Uterus (tissue), 4 donors: ENCODE measurements at places on chromosomes 4 and X. TPM values are rescaled to one million over a fixed set of nuclear protein-coding genes. Genes with fewer than 3 reads are reported as not detected.
A peak's percentile ranks its signal among the peaks of the same experiment; 100 is the strongest.

DNA sequence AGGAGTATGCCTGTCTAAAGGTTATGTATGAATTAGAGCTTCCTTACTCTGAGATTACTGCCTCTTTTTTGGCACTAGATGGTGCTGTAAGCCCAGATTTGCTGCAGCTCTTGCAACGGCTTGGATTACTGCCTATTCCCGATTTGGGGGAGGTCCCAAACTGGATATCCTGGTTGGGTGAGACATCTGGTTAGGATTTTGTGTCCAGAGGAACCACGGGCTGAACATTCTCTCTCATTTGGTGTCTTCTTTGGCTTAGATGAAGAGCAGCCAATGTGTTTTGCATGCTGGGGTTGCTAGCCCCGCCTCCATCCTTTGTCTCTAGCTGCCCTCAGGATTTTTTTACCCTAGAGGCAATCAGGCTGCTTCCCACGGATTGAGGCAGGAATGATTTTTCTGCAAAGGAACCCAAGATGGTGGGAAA is 31.9 kb downstream of the F8A1 start:
- peak; percentile 79 for DNase-seq

GRCh38 chr4:77600521-77601451 is 4.8 kb upstream of the CXCL13 start:
- DNase-seq = no peak

DNA sequence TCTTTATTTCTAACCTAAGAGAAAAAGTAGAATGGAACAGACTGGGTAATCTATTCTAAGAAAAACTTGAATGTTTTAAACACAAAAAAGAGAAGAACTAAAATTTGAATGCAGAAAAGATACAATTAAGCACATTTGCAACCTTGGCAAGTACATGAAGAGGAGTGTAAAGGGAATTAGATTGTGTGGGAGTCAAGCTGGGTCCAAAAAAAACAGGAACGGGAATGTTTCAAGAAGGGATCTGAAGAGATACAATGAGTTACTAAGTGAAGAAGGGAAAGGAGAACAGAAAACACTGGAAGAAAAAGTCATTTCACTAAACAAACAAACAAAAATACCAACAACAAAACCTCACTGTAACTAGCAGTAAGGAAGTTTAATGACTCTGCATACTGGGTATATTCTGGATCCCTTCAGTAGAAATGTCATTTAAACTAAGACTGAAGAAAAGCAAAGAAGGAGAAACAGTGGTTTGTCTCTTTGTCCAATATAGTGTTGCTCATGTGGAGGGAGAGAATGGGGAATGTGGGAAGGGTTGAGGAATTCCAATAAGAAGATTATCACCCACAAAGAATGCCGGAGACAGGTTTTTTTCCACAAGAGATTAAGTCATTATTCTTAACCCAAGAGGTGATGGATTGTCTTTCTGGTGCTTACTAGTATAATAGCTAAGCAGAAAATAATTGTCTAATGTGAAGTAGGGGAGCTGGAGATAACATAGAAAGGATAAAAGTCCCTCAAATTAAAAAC is 50.4 kb upstream of the PTPN13 start:
- no peak for DNase-seq

DNA sequence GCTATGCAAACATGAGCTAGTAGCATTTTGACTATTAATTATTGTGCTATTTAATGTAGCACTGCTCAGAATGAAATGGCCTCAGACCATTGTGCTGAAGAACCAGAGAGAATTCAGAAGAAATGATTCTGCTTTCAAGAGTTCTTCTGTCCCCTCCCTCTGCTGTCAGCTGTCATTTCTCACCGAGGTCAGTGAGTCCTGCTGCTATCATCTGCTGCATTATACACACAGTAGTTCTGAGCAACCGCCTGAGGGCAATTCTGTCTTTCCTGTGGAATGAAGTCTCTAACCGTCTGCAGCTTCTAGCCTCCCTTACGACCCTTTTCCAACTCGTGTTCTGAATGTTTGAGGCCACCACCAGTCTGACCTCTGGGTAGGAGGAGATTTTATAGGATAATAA is 249.4 kb downstream of the HNRNPD start:
- no peak for DNase-seq

Gene TLR7
- total RNA-seq = not detected

Gene HAND2
- 20.3 TPM for total RNA-seq

Gene RBM46
- total RNA-seq = not detected
